ENCODE measurements at places on chromosomes 11 and 22. TPM values are rescaled to one million over a fixed set of nuclear protein-coding genes. Genes with fewer than 3 reads are reported as not detected.

The FAM181B gene
- not detected for total RNA-seq

The DMC1 gene
- 6.9 TPM for total RNA-seq

The C22orf23 gene
- total RNA-seq: 0.32 TPM

The PGA5 gene
- 2.1 TPM for total RNA-seq

The SUSD2 gene
- total RNA-seq: 0.26 TPM

The UBQLN3 gene
- 0.16 TPM for total RNA-seq

The PAAF1 gene
- 12.3 TPM for total RNA-seq

The SLC6A5 gene
- not detected for total RNA-seq

The PNPLA5 gene
- total RNA-seq: not detected

The MRPL21 gene
- 63.6 TPM for total RNA-seq

Data from bronchial smooth muscle cell (primary cell).